Thoracic aorta (tissue), 2 donors: ENCODE measurements at places on chromosomes 1 and 21. TPM values are rescaled to one million over a fixed set of nuclear protein-coding genes. Genes with fewer than 3 reads are reported as not detected.

CAMK1G gene
- not detected for total RNA-seq

- no peak for DNase-seq
These were observed 381.0 kb upstream of the VAMP3 start for GRCh38 chr1:7389906-7390603.

GRCh38 chr1:247864644-247865043 is 7.7 kb downstream of the TRIM58 start:
- no peak for DNase-seq

DNA sequence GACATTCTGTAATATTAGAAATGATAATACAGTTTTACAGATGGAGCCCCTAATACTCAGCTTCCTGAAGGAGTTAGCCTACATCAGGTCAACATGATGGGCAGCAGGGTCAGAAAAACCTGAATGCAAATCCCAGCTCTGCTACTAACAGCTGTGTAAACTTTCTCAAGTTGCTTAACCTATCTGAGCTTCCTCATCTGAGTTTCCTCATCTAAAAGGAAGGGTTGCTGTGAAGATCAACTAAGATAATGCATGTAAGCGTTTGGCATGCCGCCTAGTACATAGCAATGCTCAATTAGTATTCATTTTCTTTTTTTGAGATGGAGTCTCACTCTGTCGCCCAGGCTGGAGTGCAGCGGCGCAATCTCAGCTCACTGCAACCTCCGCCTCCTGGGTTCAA is 18.4 kb upstream of the DESI2 start:
- no peak for DNase-seq
